NCI-H1417 (cell line): ENCODE measurements at places on chromosomes 2 and 18.
A peak's percentile ranks its signal among the peaks of the same experiment; 100 is the strongest.

GRCh38 chr2:48946449-48947048 lies 191.0 kb upstream of the LHCGR start:
- DNase-seq: peak; percentile 60

DNA sequence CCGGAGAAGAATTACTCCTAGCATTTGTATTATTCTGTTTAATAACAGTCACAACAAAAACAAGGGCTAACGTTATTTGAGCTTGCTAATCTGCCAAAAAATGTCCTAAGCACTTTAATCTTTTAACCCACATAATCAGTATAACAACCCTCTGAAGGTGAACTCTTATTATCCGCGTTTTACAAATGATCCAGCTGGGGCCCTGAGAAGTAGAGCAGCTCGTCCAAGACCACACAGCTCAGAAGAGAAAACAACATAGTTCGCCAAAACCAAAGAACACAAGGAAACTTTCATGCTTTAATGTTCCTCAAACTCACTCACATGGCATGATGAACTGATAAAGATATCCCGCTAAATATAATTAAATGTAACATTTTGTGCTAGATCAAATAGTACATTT lies 159.7 kb upstream of the ZNF236 start:
- DNase-seq: no peak

DNA sequence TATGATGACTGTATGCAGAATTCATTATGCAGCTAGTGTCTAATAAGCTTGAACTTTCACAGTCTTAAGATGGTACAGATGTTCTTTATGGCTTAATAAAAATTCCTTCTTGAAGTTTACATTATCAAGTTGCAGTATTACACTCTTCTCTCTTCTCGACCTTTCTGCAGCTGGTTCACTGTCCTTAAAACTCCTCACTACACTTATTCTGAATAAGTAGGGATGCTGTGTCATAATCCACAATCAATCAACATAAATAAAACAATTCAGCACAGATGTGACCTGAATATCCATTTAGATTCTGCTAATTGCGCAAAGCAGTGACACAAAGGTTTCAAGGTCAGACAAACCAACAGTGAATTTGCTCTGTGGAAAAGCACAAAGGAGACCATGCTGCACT lies 356.8 kb downstream of the SUCLG1 start:
- DNase-seq: no peak

DNA sequence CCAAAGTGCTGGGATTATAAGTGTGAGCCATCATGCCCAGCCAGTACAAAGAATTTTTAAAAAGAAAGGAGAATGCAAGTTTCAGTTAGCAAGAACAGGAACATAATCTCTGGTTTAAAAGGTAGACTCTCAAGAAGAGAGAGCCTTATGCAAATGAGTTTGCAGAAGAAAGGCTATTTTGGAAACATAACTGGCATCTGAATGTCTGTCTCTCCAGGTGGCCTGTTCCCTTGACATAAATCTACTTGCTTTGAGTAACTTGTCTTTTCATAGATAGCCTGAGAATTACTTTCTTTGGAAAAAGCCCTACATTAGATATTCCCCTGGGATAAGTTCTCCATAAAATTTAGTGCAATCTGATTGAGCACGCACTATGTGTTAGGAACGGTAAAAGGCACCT lies 109.6 kb downstream of the ICOS start:
- no peak for DNase-seq

DNA sequence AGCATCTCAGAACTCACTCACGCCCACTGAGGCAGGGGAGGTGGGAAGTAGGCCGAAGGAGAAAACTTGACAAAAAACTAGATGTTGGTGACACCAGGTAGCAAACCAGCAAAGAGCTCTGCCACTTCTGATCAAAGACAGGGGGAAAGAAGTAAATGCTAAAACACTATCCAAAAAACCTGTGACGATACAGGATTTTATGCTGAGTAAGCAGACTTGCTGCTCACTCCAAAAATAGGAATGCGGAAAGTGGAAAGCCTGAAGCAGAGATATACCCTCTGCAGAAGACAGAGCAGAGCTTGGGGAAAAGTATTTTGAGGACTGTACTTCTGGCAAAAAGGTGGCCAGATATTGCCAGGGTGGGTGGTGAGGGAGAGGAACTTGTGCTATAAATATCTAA lies 73.3 kb upstream of the YPEL5 start:
- DNase-seq: no peak

DNA sequence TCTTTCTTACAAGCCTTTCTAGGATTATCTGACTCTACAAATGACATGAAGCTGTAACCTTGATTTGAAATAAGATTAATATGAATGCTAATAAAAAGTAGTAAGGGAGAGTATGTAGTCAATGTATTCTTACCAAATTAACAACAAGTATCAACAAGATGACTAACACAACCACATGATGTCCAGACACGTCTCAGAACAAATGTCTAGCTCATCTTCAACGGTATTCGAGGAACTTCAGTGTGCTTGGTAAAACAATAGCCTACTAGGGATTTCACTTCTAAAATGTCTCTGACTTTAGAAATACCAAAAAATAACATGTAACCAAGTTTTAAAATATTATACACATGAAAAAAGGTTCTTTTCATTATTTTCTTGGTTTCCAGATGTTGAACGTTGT lies 3.4 kb downstream of the HDLBP start:
- no peak for DNase-seq
